CD4-positive, CD25-positive, alpha-beta regulatory T cell (primary cell): ENCODE measurements at places on chromosomes 2 and 18. TPM values are rescaled to one million over a fixed set of nuclear protein-coding genes. Genes with fewer than 3 reads are reported as not detected.

The ALPG gene
- not detected for polyA plus RNA-seq

The PLB1 gene
- polyA plus RNA-seq, result 0.97 TPM

The STAT4 gene
- 24.2 TPM for polyA plus RNA-seq

The ATP6V1B1 gene
- polyA plus RNA-seq, result not detected

The GCG gene
- polyA plus RNA-seq, result not detected

The ONECUT2 gene
- polyA plus RNA-seq, result not detected

The GREB1 gene
- not detected for polyA plus RNA-seq

The SS18 gene
- 39.8 TPM for polyA plus RNA-seq

The SH2D6 gene
- polyA plus RNA-seq, result not detected

The GPR55 gene
- 7.1 TPM for polyA plus RNA-seq

The CAVIN2 gene
- polyA plus RNA-seq, result not detected

The NTSR2 gene
- polyA plus RNA-seq, result not detected

The BBS5 gene
- polyA plus RNA-seq, result 0.89 TPM
